ENCODE measurements at places on chromosomes 1 and 21. TPM values are rescaled to one million over a fixed set of nuclear protein-coding genes. Genes with fewer than 3 reads are reported as not detected.

DNA sequence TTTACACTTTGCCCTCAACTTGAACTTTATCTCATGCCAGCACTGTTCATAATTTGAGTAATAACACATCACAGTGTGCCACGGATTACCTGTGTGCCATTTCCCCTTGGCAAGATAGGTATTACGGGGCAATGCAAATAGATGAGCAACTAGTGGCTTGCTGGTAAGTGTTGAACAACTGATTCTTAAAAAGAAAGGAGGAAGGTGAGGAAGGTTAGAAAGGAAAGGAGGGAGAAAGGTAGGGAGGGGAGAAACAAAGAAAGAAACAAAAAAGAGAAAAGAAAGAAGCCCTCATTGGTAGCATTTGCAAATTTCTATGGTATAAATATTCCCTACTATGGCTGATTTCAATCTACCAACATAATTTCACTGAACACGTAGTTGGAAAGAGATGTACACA, 118.2 kb upstream of the OLIG2 start:
- no peak overlapping the region for H3K4me3 ChIP-seq
- H3K27ac ChIP-seq: no peak overlapping the region
- DNase-seq: no peak

GRCh38 chr21:45352621-45353139, 52.3 kb upstream of the COL18A1 start:
- DNase-seq: no peak
- no peak overlapping the region for H3K27ac ChIP-seq
- H3K4me1 ChIP-seq: peaks cover 7% of the 10 kb centered on the region
- H3K4me3 ChIP-seq: no peak overlapping the region
- peaks cover 32% of the 10 kb centered on the region for H3K27me3 ChIP-seq
- H3K36me3 ChIP-seq: no peaks in the 10 kb centered on the region

DNA sequence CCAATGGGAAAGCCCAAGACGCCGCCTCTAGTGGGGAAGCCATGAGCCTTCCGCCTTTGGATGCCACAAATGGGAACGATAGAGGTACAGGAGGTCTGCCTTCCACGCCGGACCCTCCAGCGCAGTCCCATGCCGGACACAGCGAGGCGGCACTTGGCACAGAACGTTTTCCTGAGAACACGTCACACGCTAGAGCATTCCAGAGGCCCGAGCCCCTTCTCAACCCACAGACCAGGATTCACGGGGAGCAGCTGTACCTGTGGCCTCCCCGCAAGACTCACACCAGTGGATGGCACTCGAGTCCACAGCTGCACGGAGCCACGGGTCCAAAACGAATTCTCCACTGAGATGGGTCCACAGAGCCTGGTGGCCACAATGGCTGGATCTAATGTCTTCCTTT, 31.5 kb upstream of the RIPK4 start:
- no peak for DNase-seq
- peaks cover 3% of the 10 kb centered on the region for H3K4me1 ChIP-seq
- H3K4me3 ChIP-seq: no peak overlapping the region
- H3K36me3 ChIP-seq: no peaks in the 10 kb centered on the region

GRCh38 chr1:100847361-100848082, 47.1 kb downstream of the EXTL2 start:
- H3K36me3 ChIP-seq: no peaks in the 10 kb centered on the region
- no peak overlapping the region for H3K27ac ChIP-seq
- no peak overlapping the region for H3K4me3 ChIP-seq
- H3K27me3 ChIP-seq: peaks cover 46% of the 10 kb centered on the region
- no peaks in the 10 kb centered on the region for H3K4me1 ChIP-seq

The GUCA2B gene
- total RNA-seq: not detected

The MSH4 gene
- 0.26 TPM for total RNA-seq

Measured in T-helper 17 cell (primary cell).